ENCODE measurements at places on chromosomes 1 and 21. TPM values are rescaled to one million over a fixed set of nuclear protein-coding genes. Genes with fewer than 3 reads are reported as not detected.

Gene CELA2B
- total RNA-seq: not detected

GRCh38 chr21:32359719-32360260 is 33.0 kb downstream of the URB1 start:
- DNase-seq: no peak

GRCh38 chr1:20928146-20928545 is 141.0 kb upstream of the HP1BP3 start:
- no peak for DNase-seq

DNA sequence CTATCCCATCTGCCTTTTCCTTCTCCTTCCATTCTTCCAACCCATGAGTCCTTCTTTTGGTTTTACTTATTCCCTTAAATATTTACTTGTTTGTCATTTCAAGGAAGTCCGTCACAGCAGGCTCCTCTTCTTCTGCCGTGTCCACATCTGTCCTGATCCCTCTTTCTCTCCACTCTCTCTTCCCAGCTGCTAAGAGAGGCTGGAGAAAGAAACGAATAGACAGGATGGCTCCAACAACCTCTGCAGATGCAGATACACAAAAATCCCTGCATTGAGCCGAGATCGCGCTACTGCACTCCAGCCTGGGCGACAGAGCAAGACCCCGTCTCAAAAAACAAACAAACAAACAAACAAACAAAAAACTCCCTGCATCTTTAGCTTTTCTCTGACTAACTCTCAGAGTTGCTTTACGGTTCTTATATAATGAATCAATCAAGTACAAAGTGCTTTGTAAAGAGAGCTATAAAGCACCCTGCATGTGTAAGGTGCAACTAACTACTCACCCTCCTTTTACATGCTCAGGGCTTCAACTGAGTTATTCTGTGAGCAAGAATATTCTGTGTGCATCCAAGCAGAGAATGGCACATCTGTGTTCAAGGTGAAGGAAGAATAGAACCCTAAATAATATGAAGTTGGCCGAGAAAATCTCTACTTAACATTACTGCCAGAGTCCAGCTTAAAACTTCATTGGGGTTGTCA is 3.8 kb upstream of the SAMD13 start:
- no peak for DNase-seq

DNA sequence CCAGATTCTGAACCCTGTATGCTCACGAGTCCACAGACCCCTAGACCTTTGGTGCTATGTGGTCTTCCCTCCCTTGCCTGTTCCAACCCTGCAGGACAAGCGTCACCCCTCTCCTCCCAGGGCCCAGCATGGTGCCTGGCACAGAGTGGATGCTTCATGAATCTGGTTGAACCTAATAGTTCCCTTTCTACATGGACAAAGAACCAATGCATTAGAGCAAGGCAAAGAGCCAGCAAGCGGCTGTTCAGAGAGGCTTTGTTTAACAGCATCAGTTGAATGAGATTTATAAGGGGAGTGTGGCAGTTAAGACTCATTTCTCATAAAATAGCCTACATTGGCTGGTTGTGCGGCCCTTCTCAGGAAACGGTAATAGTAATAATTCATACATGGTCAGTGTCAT is 14.9 kb downstream of the SLC26A9 start:
- DNase-seq: no peak

DNA sequence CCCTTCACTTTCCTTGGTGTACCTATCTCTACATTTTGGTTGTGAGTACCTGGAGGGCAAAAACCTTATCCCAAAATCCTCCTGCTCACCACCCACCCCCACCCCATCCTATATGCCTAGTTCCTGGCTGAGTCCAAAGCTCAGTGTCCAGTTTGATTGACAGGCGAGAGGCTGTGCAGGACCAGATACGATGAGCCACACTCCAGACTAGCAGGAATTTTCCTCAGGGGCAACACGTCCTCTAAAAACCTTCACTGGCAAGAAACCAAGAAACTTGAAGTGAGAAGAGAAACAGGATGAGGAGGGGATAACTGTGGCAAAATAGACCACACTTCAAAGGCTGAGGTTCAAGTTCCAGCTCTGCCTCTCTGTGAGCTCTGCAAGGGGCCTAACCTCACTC is 1.1 kb upstream of the SLAMF8 start:
- DNase-seq: no peak

GRCh38 chr1:234897754-234898454 is 230.7 kb downstream of the TOMM20 start:
- DNase-seq: no peak

Data from pulmonary artery endothelial cell (primary cell).